Gastrocnemius medialis (tissue), 4 donors: ENCODE measurements at places on chromosomes 1 and 21. TPM values are rescaled to one million over a fixed set of nuclear protein-coding genes. Genes with fewer than 3 reads are reported as not detected.

The ANKRD34A gene
- total RNA-seq, result 8.1 TPM

The CFAP57 gene
- total RNA-seq, result not detected

The S100A7A gene
- not detected for total RNA-seq

The MR1 gene
- 3.1 TPM for total RNA-seq

The AADACL4 gene
- total RNA-seq, result not detected

The CXADR gene
- total RNA-seq, result not detected

The CNR2 gene
- not detected for total RNA-seq

The FOXD3 gene
- total RNA-seq, result 0.55 TPM

The FAM177B gene
- not detected for total RNA-seq

The SPRR3 gene
- total RNA-seq, result not detected
